ENCODE measurements at places on chromosomes 5 and 9.

GRCh38 chr5:168052686-168053085 lies 238.8 kb upstream of the WWC1 start:
- DNase-seq, result no peak

DNA sequence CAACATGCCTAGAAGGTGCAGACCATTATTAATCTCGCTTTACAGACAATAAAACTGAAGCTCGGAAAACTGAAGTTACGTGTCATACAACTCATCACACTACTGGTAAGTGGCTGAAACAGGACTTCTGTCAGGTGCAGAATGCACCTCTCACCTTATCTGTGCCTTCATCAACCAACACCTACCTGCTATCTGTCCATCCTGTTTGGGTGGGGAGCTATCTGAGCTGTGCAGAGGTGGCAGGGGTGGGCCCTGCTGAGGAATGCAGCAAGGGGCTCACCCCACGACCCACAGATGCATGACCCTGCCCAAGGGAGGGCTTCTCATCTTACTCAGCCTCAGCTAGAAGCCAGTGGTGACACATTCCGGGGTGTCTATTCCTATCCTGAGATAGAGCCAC lies 81.6 kb downstream of the SLIT3 start:
- no peak for DNase-seq

GRCh38 chr9:137278061-137278701 lies 655 bp downstream of the TOR4A start:
- DNase-seq, result no peak

GRCh38 chr5:151202381-151203139 lies 21.3 kb downstream of the CCDC69 start:
- peak; percentile 33 for DNase-seq

- DNase-seq, result no peak
These were observed 234.8 kb downstream of the AUH start for GRCh38 chr9:91126761-91127445.

DNA sequence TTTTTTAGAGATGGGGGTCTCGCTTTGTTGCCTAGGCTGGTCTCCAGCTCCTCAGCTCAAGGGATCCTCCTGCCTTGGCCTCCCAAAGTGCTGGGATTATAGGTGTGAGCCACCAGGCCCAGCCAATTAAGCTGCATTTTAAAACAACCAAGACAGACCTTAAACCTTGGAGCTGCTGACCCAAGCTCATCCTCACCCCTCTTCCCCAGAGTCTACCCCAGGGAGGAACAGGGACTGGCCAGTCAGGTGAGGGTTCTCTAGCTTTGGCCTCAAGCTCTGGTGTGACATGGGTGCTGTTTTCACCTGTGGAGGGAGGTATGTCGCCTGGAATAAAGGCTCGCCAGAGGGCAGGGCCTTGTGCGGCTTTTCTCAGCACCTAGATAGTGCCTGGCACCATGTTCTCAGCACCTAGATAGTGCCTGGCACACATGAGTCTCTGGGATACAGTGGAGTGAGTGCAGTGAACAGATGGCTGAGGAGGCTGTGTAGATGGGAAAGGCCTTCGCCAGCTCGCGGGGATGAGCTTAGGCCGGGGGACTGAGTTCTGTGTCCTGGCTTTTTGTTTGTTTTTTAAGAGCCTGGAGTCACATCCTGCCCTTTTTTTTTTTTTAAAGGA lies 7.4 kb downstream of the CDK9 start:
- DNase-seq, result no peak

DNA sequence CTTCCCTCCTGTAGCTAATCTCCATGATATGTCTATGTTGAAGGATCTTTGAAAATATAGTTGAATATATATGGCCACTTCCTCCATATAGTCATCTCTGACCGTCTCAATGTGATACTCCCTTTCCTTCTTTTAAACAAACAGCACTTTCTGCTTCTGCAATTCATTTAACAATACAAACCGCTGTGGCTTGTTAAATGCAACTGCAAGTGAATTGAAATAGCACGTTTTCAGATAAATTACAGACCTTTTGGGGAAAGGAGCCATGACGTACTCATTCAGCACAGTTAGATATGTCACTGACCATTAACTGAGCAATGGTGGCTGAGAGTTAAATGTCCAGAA lies 82.5 kb downstream of the FBXO38 start:
- no peak for DNase-seq

- no peak for DNase-seq
These were observed 56.3 kb downstream of the GDA start for GRCh38 chr9:72205513-72205912.

- no peak for DNase-seq
These were observed 36.8 kb upstream of the NEK6 start for GRCh38 chr9:124220946-124221451.

DNA sequence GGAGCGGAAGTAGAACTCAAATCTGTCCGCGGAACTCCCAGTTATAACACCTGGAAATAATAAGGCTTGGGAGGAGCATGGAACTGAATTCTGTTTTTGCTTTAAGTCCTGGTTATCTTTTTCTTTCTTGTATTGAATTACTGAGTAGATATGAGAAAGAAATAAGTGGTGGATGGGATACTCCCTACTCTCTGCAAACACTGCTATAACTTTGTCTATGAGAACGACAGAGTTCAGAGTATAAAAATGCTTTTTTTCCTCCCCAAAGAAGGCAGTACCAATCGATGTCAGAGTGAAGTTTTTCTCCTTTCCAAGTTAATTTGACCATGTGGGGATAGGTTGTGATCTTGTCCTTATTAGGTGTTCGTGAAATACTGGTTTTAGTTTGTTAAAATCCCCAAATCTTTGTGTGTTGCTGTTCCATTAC lies 1.2 kb downstream of the RIC1 start:
- DNase-seq, result no peak

DNA sequence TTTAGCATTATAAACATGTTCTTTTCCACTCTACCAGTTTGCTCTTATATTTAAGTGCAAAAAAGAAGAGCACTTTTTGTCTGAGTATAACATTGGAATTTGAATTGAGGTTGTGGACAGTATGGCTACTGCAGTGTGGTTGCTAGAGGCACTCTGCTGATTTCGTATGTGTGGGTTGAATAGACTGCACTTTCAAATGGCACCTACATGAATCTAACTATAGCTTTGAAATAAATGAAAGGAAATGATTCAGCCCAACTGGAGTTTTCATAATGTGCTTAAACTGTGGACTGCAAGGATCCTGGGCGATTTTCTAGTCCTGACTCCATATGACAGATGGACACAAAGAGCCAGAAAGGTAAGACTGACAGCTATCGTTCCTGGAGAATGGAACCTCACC lies 657.6 kb upstream of the RIOK2 start:
- DNase-seq, result no peak

- DNase-seq, result no peak
These were observed 33.7 kb downstream of the NDUFS6 start for GRCh38 chr5:1834721-1835429.

- DNase-seq, result no peak
These were observed 47.7 kb downstream of the MTMR12 start for GRCh38 chr5:32264957-32265572.

DNA sequence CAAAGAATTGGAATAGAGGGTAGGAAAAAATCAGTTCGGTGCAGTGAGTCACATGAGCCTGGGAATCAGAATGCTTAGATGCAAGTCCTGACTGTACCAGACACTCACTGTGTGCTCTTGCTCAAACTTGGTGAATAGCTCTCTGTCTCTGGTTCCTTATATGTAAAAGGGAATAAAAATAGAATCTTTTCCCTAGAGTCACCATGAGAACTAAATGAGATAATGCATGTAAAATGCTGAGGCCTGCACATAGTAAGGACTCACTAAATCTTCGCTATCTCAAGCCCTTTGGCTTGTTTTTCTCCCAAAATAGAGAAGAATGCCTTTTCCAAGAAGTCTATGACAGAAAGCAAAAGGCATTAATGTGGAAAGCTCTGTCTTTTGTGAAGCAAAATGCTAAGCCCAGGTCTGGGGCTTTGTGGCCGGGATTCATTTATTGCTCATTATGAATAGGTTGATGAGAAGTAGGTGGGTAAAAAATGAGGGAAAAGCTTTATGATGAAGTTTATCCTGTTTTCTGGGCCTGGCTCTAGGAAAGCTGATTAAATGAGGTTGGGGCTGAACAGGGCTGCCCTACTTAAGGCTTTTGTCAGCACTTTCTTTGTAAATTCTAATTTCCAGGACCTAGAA lies 483.3 kb downstream of the DMAC1 start:
- DNase-seq, result no peak

DNA sequence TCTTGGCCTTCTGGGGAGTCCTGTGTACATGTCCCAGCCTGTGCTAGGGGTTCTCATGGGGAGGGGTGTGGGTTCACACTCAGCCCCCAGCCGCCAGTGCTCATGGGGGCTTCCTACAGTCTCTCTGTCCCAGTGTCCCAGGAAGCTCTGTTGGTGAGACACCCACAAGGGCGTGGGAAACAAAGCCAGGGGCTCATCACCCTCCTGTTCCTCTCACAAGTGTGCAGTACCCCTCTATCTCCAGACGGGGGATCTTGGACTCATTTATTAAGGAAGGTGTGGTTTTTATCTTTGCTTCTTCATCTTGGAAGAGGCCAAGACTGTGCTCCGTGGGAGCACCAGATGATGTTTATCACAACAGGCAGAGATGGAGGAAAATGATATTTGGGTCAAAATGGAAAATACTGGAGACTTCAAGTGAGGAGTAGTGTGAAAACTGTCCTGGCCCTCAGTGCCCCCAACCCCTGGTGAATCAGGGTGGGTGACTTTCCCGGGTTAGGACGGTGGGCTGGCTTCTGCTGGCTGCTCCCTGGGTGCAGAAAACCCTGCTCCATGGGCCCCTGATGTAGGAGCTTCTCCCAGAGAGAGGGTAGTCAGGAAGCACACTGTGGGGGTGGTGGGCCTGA lies 15.2 kb downstream of the TMEM171 start:
- DNase-seq, result no peak

DNA sequence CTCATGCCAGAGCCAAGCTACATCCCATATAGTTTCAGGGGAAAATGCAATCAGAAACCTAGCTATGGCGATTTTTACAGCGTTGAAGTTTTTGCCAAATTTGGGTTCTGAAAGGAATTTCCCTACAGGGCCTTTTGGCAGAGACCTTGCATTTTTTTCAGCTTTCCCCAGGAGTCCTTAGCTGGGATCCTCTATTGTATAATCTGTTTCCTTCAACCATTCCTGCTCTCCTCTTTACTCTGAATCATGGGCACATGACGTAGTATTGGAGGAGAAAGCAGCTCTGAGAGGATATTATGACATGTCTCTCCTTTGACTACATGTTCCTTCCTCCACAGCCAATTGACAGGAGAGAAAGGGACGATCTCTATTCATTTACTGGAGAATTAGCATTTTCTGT lies 118.5 kb upstream of the ERCC6L2 start:
- no peak for DNase-seq

- DNase-seq, result peak; percentile 62
These were observed 18.4 kb downstream of the LSM11 start for GRCh38 chr5:157761690-157762621.

GRCh38 chr9:121349009-121349408 lies 21.0 kb downstream of the STOM start:
- DNase-seq, result no peak

DNA sequence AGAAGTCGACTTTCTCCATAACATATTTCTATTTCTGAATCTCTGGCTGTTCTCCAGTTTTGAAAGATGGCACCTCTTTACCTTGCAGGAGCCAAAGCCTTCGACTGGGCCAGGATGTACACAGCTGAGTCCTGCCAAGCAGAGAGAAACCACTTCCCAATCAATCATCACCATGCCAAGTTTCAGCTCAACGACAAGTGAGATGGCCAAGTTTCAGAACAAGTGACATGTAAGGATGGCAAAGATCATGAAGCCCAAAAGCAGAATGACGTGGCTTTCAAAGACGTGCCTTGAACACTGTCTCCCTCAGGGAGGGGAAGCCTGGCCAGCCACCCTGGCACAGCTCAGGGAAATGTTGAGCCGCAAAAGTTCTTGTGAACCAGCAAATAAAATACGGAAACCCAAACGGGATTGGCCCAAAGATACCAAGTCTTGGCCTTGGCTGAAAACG lies 17.7 kb downstream of the STK10 start:
- DNase-seq, result no peak

- DNase-seq, result no peak
These were observed 57.0 kb upstream of the MROH2B start for GRCh38 chr5:41127967-41128690.

- DNase-seq, result no peak
These were observed 24.7 kb upstream of the TNC start for GRCh38 chr9:115142517-115143270.

DNA sequence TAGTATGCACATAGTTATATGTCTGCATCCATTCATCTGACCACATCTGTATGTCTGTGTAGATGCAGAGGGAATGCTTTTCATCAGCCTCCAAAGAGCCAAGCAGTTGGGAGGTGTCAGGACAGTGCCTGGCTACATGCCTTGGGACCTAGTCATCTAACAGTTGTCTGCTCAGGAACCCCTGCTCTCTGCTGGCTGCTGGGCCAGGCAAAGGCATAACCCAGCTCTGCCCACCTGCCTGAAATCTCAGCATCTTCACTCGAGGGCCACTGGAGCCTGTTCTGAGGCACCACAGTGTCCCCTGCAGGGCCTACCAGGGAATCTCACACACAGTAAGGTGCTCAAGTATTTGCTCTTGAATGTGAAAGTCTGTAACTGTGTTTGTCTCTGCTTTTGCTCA lies 3.7 kb downstream of the C9orf50 start:
- DNase-seq, result peak; percentile 32

DNA sequence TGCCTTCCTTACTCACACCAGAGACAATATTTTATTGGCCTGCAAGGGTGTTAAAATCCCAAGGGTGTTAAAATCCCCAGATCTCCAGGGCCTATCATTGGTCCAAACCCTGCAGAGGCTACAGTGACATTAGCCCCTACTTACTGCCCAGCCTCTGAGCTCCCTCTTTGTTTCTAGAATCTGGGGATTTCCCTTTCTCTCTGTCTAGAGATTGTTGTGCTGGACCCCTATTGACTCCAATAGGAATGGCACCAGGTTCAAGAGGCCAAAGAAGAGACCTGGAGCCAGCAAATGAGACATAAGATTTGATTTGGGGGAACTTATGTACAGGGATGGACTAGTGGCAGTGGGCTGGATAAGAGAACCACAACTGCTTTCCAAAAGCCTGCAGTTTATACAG lies 53.3 kb upstream of the ZBED3 start:
- no peak for DNase-seq

DNA sequence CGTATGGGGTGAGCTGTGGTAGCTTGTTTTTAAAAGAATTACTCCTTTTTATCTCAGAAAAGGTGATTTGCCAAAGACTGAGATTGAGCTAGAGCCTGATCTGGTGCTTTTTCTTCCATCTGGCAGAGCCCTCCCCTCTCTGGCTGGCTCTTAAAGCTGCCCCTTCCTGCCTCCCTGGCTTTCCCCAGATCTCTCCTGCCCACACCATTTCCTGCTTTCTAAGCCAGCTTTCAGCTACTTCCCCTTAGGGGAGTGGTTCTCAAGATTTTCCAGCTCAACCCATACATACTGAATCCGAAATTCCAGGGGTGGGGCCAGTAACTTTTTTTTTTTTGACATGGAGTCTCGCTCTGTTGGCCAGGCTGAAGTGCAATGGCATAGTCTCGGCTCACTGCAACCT lies 4.8 kb upstream of the ACOT12 start:
- no peak for DNase-seq

DNA sequence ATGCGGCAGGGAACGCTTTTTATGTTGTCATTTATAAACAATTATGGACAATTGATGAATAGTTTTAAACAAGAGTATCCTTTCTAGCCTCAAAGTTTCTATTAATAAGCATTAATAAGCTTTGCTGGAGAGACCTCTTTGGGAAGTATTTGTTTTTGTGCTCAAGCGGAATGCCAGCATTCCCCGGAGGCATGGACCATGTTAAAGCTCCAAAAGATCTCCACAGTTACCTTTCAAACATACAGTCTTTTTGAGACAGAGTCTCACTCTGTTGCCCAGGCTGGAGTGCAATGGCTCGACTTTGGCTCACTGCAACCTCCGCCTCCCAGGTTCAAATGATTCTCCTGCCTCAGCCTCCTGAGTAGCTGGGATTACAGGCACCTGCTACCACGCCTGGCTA lies 9.6 kb downstream of the MSANTD3 start:
- no peak for DNase-seq
